NCI-H2029 treated with DMSO at 0.1 percent for 48 hours (cell line): ENCODE measurements at places on chromosomes 12 and 14.

DNA sequence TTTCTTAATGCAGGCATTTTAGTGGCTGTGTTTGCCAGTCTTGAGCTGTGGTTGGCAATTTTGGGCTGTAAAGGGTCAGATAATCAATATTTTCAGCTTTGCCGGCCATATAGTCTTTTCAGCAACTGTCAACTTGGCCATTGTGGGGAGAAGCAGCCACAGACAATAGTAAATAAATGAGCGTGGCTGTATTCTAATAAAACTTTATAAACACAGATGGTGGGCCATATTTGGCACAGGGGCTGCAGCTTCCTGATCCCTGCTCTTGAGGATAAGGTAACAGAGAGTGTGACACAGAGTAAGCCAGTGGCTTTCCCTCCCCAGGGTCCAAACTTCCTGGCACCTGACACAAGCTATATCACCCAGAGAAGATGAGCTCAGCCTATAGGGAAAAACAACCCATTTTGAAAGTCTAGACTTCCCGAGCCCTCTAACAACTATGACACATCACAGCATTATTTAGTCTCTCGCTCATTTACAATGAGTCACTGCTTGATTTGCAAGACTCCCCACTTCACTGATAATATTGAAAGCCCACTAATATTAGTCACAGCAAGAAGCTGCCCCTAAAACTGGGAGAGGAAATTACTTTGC lies 163.1 kb upstream of the TMPO start:
- no peak for DNase-seq

DNA sequence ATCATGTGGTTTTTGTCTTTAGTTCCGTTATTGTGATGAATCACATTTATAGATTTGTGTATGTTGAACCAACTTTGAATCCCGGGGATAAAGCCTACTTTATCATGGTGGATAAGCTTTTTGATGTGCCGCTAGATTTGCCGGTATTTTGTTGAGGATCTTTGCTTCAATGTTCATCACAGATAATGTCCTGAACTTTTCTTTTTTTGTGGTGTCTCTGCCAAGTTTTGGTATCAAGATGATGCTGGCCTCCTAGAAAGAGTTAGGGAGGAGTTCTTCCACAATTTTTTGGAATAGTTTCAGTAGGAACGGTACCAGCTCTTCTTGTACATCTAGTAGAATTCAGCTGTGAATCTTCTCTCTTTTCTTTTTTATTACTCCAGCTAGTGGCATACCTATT lies 6.9 kb upstream of the KRT6B start:
- DNase-seq = no peak

GRCh38 chr12:114131824-114132223 lies 165.7 kb upstream of the RBM19 start:
- no peak for DNase-seq

DNA sequence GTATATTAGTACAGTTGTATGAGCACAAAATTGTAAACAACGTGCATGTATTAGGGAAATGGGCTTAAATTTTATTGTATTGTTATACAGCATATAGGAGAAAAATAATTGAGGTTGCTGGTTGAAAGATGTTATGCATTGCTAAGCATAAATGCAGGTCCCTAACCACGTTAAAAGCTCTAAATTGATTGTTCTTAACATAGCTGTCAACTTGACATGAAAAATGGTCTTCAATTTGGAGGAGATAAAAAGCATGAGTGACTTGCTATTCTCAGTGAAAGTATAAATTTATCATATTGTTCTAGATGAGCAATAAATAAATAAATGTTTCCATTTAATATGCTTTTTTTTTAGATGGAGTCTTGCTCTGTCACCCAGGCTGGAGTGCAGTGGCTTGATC lies 506.6 kb upstream of the ATXN7L3B start:
- no peak for DNase-seq

DNA sequence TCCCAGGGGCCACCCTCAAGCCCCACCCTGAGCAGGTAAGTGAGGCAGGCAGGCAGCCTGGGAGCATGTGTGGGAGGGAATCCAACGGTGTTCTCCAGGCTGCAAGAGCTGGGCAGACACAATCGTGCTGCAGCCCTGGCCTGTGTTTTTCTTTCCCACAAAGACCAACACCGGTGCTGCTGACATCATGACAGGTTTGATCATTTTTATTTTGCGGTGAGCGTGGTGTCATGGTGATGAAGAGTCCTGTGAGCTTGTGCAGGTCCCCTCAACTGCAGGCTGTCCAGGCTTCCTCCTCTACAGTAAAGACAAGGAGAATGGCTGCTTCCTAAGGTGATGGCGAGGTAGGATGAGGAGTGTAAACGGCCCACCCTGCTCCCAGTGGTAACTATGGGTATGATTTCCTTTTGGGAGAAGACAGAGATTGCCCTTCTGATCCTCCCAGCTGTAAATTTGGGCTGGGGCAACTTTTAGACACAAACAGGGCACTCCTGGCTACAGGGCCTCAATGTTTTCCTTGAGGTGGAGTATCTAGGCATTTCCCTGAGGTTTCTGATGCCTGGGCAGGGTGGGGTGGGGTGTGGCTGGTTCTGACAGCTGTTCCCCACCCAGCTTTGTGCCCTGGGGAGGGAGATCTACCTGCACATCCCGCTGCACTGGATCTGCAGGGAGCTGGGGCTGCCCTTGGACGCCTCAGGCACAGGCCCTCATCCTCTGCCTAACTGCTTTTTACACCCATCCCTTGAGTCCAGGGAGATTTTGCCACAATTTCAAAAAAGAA lies 109.1 kb downstream of the VCPKMT start:
- DNase-seq = no peak

- no peak for DNase-seq
These were observed 12.1 kb upstream of the PNMA1 start for GRCh38 chr14:73726025-73726961.

- no peak for DNase-seq
These were observed 29.5 kb downstream of the SLC25A21 start for GRCh38 chr14:37142835-37143401.

DNA sequence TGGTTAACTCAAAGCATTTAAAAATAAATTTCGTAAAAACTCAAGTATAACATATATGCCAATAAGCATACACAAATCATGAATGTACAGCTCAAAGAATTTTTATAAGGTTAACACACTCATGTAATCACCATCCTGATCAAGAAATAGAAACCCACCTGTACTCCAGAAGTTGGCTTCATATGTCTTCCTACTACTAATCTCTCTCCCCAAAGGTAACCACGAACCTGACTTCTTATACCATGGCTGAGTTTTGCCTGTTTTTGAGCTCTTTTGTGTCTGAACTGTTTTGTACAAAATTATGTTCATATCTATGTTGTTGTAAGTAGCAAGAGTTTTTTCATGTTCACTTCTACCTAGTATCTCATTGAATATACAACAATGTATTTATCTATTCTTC lies 18.7 kb downstream of the DUSP16 start:
- no peak for DNase-seq

DNA sequence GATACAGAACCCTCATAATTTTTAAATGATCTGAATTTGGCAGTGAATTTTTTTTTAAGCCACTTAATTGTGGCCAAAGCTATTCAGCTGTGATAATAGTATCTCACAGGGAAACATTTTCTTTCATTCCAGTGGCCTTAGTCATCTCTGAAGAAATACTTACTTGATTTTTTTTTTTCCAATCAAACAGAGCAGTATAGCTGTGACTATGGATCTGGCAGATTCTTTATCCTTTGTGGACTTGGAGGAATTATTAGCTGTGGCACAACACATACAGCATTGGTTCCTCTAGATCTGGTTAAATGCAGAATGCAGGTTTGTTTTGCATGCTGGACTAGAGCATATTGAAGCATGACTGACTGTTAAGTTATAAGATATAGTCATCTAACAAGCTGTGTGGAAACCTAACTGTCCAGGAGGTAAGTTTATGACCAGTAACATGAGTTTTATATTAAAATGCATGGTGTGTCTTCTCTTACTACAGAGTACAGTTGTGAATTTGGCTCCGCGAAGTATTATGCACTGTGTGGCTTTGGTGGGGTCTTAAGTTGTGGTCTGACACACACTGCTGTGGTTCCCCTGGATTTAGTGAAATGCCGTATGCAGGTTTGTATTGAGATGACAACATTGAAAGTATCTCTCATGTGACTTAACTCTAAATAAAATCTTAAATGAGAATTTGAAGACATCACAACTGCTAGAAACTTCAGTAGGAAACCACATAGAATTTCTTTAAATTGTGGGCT lies 1.9 kb downstream of the SLC25A3 start:
- no peak for DNase-seq

- DNase-seq = no peak
These were observed 37.5 kb downstream of the TMEM260 start for GRCh38 chr14:56617084-56617483.

- DNase-seq = no peak
These were observed 56.3 kb downstream of the ASCL1 start for GRCh38 chr12:103013741-103014300.

DNA sequence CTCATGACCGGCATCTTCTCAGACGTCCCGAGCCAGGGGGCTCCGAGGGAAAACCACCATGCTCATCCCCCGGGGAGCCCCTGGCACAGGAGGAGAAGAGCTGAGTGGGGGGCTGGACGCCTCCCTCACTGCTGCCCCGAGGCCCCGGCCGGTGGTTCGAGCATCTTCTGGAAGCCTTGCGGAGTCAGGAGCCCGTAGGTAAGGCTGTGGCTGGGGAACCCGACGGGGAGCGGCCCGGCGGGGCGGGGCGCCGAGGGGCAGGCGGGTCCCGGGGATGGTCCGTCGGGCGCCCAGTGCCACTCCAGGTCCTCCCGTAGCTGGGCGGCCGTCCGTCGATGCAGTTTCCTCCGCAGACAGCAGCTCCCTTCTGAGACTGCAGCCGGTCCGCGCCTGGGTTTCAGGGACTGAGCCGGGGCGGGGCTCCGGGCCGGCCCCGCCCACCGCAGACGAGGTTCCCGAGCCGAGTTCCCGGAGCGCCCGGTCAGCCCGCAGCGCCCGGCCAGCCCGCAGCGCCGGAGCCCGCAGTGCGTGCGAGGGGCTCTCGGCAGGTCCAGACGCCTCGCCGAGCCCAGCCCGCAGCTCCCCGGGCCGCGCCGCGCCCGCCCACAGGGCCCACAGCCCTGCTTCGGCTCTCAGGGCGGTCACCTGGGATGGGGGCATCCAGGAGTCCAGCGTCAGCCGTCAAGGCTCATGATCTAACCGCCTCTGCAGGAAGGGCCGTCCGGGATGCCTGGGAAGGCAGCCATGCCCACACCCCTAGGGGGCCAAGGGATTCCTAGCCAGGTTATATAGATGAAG lies at the start of gene PGF:
TSS of gene PGF (minus strand) at position 369 of the 798 bp plus-strand sequence. CDS start at position 14, 355 bp downstream.
- no peak for DNase-seq

- DNase-seq = no peak
These were observed 4.2 kb upstream of the AMN1 start for GRCh38 chr12:31732926-31733548.

- DNase-seq = peak; percentile 24
These were observed at the start of gene TGFB3 for GRCh38 chr14:75981426-75982265. Gene TGFB3 (minus strand): TSS chr14:75981995. CDS start chr14:75980893, 1,102 bp downstream.

- no peak for DNase-seq
These were observed 2.2 kb downstream of the ASIC1 start for GRCh38 chr12:50059440-50060119.

DNA sequence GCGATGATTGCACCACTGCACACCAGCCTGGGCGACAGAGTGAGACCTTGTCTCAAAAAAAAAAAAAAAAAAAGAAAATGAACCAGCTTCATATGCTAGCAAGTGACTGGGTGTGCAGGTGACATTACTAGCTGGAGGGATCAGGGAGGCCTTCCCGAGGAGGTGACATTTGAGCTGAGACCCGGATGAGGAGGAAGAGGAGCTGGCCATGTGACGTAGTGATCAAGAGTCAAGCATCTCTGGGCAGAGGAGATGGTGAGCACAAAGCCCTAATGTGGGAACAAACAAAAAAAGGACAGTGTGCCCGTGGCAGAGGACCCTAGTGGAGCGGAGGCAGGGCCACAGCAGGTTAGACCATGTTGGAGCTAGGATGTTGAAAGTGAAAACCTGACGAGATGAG lies 3.5 kb upstream of the PTPN6 start:
- DNase-seq = no peak

- no peak for DNase-seq
These were observed 233.3 kb upstream of the PPFIA2 start for GRCh38 chr12:81992461-81992860.

DNA sequence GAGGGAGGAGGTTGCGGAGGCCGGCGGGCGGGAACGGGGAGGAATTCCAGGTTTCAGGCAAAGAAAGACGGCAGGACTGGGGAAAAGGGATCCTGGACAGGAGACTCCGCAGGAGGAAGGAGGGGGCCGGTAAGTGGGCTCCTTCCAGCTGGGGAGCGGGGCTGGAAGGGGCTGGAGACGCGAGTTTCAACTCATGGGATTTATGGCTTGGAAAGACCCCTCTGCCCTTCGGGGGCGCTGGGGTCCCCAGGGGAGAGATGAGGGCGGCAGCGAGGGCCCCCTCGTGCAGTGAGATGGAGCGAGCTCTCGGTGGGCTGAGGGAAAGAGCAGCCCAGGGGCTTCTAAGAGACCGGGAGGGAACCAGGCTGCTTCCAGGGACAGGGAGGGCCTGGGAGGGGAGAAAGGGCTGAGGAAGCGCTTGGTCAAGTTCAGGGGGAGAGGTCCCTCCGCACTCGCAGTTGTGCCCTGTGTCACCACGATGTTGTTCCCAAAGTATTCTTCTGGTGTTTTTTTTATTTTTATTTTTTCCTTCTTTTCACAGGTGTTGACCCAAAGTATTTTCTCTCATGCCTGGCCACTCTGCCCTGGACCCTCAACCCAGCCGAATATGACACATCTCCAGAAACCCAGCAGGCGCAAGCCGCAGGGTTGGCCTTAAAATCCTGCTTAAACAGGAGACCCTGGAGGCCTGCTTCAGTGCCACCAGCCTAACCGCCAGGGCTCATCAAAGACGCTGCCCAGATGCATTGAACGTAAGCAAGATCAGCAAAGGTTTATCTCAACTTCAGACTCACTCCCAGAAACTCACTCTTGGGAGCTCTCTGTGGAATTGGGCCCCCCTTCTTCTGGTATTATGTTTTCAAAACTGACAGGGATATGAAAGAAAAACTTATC lies 16.1 kb downstream of the TNFAIP2 start:
- no peak for DNase-seq

- peak; percentile 7 for DNase-seq
These were observed 72.5 kb downstream of the ACSS3 start for GRCh38 chr12:81150382-81150781.

DNA sequence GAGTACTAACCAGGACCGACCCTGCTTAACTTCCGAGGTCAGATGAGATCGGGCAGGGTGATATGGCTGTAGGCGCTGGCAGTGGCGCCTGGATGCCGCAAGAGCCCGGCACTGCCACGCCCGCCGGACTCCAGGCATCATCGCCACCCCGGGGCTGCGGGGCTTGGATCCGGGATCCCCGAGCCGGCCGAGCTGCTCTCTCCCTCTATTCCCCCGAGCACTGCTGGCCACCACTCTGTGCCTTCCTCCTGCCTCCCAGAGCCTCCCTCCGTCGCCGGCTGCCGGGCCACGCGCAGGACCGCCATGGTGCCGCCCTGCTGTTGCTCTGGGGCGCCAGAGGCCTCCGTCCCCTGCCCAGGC lies 153.2 kb upstream of the ALG10B start:
- DNase-seq = no peak
